ENCODE measurements at places on chromosomes 4 and X. TPM values are rescaled to one million over a fixed set of nuclear protein-coding genes. Genes with fewer than 3 reads are reported as not detected.

Gene ERVMER34-1
- not detected for polyA plus RNA-seq

Gene GRK4
- polyA plus RNA-seq, result 4.0 TPM

Gene SSX1
- polyA plus RNA-seq, result not detected

Gene PPID
- polyA plus RNA-seq, result 57.6 TPM

Gene TEX13B
- polyA plus RNA-seq, result not detected

Gene CRLF2
- not detected for polyA plus RNA-seq

Gene CSN1S1
- not detected for polyA plus RNA-seq

Gene CABS1
- not detected for polyA plus RNA-seq

Gene RS1
- not detected for polyA plus RNA-seq

DNA sequence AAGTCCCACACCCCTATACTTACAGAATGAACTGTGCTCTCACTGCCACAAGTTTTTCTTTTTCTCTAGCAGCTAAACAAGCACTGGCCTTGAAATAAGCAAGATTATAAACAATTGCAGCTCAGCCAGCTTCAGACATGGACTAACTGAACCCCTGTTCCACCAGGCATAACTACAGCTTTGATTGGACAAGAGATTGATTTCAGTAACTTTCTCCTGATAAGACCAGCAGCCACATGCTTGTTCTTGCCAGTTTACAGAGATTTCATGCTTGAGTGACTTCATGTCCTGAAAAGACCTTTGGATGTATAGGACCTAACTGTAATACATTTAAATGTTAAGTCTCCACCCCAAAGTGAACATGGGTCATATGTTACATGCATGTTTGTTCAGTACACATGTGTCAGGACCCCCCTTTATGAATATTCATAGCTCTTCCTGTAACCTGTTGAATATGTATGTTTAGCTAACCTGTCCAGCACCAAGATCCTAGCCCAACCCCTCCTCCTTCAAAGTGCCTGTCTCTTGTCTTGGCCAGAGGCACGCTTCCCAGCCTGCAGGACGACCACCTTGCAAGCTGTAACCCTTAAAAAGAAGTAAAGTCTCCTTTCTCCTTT is 27.9 kb downstream of the ZNF275 start:
- DNase-seq, result no peak

DNA sequence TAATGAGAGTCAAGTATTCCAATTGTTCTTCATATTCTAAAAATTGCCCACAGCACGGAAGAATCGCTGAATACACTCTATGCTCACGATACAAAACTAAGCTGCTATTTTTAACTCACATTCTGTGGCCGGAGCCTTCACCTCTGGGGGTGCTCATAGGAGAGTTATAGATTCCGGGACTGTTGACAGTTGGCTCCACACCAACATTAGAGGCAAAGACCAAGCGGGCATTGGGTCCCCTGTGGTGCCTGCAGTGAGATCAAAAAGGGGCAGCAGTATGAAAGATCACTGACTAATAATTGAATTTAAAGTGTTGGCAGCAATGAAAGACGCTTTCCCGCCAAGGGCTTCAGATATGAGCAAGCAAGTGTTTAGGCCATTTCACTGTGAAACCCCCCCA is 146.0 kb downstream of the TMEM144 start:
- no peak for DNase-seq

DNA sequence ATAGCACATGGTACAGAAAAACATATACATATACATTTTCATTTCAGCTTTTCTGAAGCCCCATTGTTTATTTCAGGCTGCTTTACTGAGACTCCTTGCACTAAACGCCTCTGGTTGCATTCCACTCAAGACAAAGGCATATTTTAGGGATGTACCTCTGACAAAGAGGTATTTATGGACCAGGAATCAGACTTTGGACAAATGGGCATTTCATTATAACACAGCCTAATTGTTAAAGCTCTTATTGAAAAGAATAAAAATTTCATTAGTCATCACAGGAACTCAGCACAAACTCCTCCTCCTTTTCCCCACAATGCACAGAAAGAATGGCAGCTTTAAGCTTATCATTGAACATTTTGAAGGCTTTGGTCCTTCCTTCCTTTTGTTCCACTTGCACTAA is 62.9 kb upstream of the UGT8 start:
- no peak for DNase-seq

DNA sequence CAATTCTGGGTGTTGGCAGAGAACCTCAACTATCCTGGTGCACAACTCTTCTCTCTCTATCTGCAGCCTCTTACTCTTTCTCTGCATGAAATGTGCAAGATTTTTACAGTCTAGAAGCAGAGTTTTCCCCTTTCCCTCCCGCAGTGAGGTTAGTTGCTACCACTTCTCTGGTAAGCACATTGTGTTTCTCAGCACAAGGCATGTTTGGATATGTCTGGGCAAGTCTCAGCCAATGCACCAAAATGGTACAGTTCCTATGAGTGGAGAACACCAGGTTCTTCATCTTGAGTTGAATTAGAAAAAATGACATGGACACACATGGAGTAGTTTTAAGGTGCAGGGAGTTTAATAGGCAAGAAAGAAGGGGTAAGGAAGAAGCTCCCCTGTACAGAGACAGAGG is 187.0 kb downstream of the CCNG2 start:
- no peak for DNase-seq

DNA sequence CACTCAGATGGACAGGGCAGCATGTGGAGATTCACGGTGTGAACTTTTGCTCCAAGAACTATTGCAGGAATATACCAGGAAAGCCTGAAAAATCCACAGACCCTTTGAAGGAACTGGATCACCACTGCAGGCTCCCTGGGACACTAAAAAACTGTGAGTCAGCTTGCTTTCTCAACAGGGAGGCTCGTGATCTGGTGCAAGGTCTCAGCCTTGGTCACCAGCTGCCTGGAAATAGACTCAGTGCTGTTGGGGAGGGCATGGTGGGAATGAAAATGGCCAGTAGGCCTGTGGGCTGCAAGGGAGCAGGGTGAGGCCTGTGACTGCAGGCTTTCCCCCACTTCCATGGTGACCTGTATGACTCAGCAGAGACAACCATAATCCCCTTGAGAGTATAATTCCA is 426.4 kb upstream of the RPS6KA3 start:
- DNase-seq, result no peak

- DNase-seq, result no peak
Measured at GRCh38 chr4:54657185-54657550, 589 bp upstream of the KIT start.

DNA sequence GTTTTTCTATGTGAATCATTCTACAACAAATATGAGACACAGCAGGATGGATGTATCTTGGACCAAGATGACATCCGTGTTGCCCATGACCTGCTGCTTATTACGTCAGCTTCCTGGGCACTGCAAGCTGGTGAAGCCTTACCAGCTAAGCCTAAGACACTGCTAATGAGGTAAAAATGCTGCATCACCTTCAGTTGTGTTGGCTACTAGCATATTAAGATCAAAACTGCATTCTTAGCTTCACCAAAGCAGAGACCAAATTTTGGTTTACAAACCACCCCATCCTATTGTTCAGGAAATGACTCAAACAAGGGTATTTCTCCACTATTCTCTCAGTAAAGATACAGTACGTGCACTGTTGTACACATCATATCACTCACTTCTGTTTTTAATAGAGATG is 50.3 kb downstream of the MAML3 start:
- DNase-seq, result peak; percentile 23

DNA sequence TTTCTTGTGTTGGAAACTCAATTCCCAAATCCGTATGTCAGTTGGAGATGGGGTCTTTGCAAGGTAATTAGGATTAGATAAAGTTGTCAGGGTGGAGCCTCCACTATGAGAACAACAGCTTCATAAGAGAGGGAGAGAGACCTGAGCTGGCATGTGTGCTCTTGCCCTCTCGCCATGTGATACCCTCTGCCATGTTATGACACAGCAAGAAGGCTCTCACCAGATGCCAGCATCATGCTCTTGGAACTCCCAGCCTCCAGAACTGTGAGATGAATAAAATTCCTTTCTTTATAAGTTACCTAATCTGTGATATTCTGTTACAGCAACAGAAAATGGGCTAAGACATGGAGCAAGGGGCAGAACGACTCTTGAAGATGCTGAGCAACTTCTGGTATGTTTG is 201.9 kb upstream of the BOD1L1 start:
- DNase-seq, result no peak

DNA sequence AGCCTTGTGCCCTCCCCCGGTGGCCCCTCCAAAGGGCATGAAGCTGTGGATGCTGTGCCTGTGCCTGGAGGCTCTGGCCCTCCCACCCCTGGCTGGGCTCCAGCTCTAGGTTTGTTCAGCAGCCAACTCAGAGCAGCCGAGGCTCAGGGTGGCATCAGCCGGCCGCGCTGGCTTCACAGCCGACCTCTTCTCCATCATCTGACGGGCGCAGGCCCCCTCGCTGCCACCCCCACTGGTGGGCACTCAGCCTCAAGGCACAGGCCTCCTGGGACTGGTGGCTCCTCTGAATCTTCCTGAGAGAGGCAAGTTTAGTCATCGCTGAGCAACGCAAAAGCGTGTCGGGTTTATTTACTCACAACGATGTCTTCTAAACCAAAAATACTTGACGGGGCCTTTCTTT is 46.0 kb downstream of the PCGF3 start:
- no peak for DNase-seq

DNA sequence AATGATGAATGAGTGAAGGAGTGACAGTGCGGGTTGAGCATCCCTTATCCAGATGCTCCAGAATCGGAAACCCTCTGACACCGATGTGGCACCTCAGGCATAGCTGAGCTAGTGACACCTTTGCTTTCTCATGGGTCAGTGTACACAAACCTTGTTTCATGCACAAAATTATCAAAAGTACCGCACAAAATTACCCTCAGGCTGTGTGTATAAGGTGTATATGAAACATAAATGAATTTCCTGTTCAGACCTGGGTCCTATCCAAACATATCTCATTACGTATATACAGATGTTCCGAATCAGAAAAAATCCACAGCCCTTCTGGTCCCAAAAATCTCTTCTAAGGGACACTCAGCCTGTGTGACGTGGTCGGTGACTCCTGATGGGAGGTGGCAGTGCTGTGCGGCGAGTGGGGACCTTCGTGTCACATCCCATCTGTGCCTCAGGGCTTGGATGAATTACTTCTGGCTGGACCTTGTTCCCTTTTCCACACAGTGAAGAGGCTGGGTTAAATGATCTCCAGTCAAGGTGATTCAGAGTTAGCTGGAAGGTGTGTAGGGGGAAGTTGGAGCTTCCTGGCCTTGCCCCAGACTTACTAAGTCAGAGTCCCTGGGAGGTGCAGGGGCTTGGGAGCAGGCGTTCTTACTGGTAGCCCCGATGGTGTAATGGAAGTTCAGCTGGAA is 18.8 kb downstream of the RGS12 start:
- no peak for DNase-seq

GRCh38 chrX:44770121-44770520 is 73.7 kb upstream of the DUSP21 start:
- DNase-seq, result no peak

GRCh38 chr4:158098802-158099201 is 74.0 kb downstream of the GASK1B start:
- DNase-seq, result no peak

GRCh38 chrX:114532111-114532805 is 51.6 kb upstream of the HTR2C start:
- DNase-seq, result no peak

DNA sequence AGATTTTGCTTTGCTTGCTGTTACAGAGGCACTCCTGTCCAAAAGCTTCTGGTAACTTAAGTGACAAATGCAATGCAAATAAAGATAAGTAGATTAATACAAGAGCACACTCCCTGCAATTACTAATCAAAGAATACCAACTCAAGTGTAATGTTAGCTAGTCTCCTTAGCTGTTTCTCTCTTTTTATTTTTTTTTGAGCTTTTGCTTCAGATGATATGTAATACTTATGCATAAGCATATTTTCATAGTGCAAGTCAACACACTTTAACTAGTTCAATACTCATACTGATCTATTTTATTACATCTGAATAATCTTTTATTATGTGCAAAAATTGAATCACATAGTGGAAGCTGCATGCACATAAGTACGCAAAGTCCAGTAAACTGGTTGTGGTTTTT is 2.7 kb downstream of the SLC7A11 start:
- DNase-seq, result no peak

DNA sequence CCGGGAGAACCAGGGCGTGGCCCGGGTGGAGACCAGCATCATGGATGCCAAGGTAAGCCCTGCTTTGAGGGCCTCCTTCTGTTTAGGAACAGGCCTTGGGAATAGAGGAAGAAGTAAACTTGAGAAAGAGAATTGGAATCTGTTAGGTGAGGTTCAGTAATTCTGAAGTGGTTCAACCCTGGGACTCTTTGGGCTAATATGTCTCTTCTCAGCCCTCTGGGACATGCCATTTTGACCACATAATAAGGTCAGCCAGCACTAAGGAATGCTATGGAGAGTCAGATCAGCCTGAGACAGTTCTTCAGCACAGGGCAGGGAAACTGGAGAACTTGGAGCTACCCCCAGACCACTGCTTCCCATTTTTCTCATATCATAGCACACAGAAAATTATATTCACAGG is 63.3 kb upstream of the PRPS1 start:
- no peak for DNase-seq

DNA sequence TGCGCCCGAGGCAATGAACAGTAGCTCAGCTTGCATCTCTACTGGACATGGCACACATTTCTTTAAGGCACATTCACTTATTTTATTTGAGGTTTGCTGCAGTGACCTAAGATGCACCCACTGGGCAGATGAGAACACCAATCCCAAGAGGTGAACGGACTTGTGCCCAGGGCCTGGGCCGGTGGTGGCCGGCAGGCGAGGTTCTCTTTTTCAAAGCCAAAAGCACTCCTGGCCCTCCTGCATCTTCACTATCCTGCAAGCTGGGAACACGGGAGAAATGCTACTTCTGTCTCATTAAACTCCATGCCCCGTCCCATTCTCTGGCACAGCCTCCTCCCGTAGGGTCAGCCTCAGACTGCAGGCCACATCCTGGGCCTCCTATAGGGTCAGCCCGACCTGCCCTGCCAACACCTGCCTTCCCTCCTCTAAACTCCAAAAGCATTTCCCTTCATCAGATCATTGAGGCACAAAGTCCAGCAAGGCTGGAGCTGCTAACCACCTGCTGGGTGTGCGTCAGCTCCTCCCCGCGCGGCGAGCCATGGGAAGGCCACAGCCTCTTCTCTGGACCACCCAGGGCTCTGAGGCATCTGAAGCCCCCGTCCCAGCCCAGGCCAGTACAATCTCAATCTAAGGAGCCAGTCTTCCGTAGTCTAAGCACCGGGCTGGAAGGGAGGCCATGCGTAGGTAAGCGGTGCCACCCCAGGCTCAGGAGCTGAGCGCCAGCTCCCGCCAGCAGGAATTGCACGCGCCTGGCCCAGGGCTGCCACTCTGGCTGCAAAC is 166.1 kb downstream of the AFAP1 start:
- DNase-seq, result no peak

- no peak for DNase-seq
Measured at GRCh38 chr4:151541389-151542071, 132.6 kb downstream of the FHIP1A start.

All from immature natural killer cell (primary cell).